ENCODE measurements at places on chromosomes 11 and 22.

DNA sequence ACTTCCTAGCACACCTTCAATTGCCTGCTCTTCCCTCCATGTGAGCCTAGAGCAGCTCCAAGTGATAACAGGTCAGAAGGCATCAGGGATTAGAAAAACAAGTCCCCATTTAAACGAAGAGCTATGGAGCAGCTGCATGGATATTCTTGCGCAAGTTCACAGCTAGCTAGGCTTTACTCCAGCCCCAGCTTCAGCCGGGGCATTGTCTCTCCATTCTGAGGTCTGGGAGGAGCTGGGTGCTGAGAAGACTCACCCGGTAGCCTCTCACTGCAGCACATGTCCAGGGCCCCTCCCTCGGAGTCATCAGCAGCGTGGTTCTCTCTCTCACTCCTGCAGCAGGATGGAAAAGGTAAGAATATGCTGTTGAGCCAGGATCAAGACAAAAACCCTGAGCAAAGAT, 26.0 kb downstream of the PTPN5 start:
- peaks cover 15% of the 10 kb centered on the region for H3K4me1 ChIP-seq
- H3K4me3 ChIP-seq = no peak overlapping the region
- DNase-seq = no peak
- peaks cover 3% of the 10 kb centered on the region for H3K27me3 ChIP-seq
- no peak overlapping the region for H3K27ac ChIP-seq

DNA sequence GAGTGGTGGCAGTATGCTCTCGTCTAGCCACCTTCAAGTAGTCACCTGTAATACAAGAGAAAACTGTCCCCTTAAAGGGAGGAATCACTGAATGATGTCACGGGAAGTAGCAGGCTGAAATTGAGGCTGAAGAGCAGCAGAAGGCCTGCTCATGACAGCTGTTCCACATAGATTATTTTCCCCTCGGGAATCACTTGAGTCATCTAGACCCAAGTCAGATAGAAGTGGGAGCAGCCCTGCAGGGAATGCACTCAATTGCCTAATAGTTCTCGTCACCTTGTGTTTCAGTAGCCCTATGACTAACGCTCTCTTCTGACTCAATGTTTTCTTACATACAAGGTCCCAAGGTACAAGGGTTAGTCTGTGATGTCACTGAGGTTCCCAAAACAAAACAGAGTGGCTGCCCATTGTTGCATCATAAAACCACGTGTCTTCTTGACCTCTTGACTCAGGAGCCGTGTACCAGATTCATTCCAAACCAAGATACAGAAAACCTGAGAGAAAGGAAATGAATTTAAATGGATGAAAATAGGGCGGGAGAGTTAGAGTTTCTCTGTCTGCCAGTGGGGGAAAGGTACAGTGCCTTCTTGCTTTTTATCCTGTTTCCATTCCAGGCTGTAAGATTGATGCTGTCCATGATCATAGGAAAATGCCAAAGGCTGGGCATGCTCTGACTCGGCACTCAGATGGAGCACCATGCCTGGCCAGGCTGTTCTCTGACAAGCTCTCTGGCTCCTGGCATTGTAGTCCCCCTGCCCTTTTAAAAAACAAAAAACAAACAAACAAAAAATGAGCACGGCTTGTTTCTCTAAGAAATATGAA, 21.6 kb upstream of the C11orf96 start:
- H3K27me3 ChIP-seq = no peaks in the 10 kb centered on the region
- peaks cover 22% of the 10 kb centered on the region for H3K36me3 ChIP-seq
- peak overlapping the region; percentile 25 for H3K27ac ChIP-seq
- peak; percentile 91 for DNase-seq

DNA sequence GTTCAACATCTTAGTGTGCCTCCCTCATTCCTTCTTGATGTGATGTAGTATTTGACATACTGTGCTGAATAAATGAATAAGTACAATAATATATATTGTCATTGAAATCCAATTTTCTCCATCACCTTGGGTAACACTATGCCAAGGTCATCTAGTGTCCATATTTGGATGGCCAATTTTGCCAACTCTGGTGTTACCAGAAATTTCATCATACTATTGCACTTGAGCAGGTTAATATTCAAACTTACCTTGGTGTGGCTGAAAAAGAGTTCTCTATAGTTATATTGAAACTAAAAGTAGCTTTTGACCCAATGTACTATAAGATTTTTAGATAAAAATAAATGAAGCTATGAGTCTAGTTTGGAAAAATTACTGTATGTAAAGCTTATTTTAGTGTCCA, 98.2 kb upstream of the SLC6A5 start:
- H3K4me3 ChIP-seq = no peak overlapping the region
- no peaks in the 10 kb centered on the region for H3K27me3 ChIP-seq
- peaks cover 5% of the 10 kb centered on the region for H3K36me3 ChIP-seq
- no peak overlapping the region for H3K27ac ChIP-seq
- peak; percentile 13 for DNase-seq

GRCh38 chr11:14953904-14954303, 18.2 kb downstream of the CALCA start:
- no peaks in the 10 kb centered on the region for H3K4me1 ChIP-seq
- no peak overlapping the region for H3K4me3 ChIP-seq
- no peaks in the 10 kb centered on the region for H3K36me3 ChIP-seq
- no peaks in the 10 kb centered on the region for H3K27me3 ChIP-seq
- no peak overlapping the region for H3K27ac ChIP-seq
- no peak for DNase-seq
